ENCODE measurements at places on chromosomes 5 and 9.

- no peak for DNase-seq
These were observed 250.8 kb upstream of the FBXL7 start for GRCh38 chr5:15249152-15249551.

DNA sequence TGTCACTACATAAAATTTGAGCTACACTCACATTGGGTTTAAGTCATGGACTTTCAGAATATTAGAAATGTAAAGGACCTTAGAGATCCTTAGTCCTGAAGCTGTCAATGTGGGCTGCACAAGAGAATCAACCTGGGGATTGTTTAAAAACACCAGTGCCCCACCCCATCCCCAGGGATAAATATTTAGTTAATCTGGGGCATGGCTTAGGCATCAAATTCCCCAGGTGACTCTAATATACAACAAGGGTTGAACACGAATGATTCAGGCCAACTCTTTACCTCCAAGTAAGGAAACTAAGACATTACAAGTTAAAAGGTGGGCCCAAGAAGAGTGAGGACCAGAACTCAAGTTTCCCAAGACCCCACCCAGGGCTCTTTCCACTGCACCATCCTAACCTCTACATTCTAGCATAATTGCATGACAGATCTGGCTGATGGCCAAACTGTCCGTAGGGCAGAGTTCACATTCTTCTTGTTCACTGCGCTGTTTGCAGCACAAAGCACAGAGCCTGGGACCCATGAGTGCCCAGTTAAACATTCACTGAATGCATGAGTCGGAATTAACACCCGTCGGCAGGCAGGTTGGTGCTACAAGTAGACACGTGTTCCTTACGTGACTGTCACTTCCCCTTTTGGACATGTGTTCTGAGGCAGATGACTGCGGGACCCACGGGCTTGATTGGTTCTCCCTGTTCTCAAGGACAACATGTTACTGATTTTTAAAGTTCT is 25.2 kb downstream of the CYFIP2 start:
- no peak for DNase-seq

DNA sequence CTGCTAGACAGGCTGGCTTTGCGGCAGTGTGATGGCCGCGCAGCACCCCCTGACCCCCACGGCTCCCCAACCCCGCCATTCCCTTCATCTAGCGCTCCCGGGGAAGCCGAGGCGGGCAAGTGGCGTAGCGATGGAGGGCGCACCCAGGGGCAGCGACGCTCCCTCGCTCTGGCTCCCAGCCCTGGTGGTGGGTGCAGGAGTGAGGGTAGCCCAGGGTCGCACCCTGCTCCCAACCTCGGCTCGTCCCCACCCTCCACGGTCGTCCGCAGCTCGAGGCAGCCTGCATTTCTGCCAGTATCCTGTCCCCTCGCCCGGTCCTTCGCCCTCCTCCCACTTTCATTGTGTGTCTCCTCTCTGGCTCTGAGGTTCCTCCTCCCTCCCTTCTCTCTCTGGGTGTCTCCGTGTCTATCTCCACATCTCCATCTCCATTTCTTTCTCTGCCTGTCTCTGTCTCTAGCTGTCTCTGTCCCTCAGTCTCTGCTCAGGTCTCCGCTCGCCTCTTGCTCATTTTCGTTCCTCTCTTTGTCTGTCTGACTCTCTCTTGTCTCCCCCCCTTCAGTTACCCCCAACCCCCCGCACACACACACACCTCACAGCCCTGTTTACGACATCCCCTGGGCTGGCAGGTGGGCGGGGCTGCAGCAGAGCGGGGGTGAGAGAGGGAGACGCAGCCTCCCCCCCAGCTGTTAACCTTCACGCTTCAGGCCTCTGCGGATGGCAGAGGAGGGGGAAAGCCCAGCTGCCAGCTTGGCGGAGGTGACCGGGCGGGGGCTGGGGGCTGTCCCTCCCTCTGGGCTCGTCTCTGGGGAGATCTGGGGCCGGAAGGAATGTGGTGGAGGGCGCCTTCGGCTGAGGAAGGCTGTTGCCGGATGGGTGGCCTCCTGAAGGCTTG is 48.7 kb upstream of the PSD2 start:
- peak; percentile 52 for DNase-seq

DNA sequence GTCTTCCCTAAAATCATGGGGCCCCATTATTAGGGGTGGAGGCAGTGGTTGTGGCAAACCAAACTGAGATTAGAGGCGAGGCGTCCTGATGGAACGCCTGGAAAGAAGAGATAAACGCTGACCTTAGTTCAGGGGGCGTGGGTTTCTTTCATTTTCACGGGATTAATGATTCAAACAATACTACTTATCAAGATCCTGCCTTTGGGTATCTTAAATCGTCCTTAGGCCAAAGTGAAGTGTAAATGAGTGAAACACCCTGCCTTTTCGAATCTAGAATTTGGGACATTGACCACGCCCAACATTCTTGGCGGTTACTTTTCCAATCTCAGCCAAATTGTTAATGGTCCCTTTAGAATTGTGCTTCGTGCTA is 1.0 kb upstream of the UBTD2 start:
- DNase-seq: peak; percentile 13

DNA sequence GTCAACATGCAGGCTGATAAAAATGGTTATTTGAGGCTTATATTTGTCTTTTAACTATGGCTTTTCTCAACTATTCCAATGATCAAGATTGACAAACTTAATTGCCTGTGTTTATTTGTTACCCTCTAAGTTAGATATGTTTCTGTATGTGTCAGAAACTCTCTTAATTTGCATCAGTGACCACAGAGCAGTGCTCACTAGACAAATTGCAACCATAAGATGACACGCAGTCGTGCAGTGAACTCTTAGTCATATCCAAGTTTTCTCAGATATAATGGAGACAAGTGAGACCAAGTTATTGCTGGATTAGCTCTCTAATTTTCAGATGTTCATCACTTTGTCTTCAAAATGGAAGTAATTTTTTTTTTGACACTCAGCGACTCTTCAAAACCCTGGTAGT is 342.2 kb upstream of the RFX3 start:
- no peak for DNase-seq

DNA sequence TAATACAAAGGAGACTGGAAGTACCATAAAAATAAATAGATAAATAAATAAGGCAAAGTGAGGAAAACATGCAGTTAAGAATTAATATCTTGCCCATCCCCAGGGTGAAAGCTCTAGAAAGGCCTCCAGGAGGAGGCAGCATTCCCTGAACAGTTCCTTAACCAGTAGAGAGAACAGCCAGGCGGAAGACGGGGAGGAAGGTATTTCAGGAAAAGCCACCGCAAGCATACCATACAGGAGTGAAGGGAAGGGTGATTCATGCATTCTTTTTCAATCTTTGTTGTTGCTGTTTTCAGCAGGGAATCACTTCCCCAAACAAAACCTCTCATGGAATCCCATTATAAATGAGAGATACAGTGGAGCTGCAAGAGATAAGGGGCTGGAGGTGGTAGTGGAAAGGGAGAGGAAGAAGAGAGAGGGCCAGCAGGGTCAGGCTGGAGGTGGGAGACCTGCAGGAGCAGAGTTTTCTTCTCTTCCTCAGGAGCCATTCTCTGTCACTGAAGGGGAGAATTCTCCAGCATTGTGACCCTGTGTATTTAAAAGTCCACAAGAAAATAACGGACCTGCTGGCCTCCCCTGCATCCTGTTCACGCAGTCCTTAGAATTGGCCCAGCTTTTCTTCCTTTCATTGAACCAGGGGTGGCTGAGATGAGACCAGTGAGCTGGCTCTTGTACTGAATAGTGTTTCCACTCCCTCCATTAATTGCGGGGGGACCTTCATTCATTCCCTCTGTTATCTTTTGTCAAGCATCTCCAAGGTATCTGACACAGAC is 255.9 kb downstream of the FAM114A2 start:
- DNase-seq: no peak

- no peak for DNase-seq
These were observed 605 bp downstream of the CHSY3 start for GRCh38 chr5:129904667-129905472.

GRCh38 chr5:24444414-24444813 is 200.4 kb downstream of the CDH10 start:
- no peak for DNase-seq

GRCh38 chr9:113654605-113655428 is 191.3 kb downstream of the RGS3 start:
- no peak for DNase-seq

DNA sequence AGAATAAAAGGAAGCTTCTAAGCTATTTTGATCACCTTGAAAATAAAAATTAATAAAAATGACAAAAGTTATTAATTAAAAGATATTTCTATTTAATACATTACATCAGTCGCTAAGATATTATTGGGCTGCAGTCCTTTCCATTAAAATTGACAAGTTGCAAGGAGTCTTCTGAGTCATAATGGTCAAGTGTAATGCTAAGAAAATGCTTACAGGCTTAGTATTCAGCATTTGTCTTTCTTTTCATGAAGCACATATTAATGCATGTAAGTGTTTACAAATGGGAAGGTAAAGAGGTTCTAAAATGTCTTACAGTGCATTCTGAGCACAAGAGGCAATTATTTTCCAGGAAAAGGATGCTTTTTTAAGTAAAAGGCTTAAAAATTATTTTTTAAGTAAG is 17.3 kb downstream of the SPINK9 start:
- no peak for DNase-seq

DNA sequence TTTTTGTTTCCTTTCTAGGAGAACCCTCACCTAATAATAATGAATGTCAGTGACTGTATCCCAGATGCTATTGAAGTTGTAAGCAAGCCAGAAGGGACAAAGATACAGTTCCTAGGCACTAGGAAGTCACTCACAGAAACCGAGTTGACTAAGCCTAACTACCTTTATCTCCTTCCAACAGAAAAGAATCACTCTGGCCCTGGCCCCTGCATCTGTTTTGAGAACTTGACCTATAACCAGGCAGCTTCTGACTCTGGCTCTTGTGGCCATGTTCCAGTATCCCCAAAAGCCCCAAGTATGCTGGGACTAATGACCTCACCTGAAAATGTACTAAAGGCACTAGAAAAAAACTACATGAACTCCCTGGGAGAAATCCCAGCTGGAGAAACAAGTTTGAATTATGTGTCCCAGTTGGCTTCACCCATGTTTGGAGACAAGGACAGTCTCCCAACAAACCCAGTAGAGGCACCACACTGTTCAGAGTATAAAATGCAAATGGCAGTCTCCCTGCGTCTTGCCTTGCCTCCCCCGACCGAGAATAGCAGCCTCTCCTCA is 87.1 kb downstream of the OSMR start:
- DNase-seq: no peak

- no peak for DNase-seq
These were observed 159.1 kb downstream of the OLFM1 start for GRCh38 chr9:135246248-135247205.

- DNase-seq: peak; percentile 83
These were observed 78.8 kb downstream of the F2RL2 start for GRCh38 chr5:76544268-76544926.

GRCh38 chr5:157890836-157891597 is 32.1 kb upstream of the CLINT1 start:
- no peak for DNase-seq
